ENCODE measurements at places on chromosomes 12 and 14.

GRCh38 chr14:54200726-54201125, 196.1 kb upstream of the CDKN3 start:
- DNase-seq, result no peak

DNA sequence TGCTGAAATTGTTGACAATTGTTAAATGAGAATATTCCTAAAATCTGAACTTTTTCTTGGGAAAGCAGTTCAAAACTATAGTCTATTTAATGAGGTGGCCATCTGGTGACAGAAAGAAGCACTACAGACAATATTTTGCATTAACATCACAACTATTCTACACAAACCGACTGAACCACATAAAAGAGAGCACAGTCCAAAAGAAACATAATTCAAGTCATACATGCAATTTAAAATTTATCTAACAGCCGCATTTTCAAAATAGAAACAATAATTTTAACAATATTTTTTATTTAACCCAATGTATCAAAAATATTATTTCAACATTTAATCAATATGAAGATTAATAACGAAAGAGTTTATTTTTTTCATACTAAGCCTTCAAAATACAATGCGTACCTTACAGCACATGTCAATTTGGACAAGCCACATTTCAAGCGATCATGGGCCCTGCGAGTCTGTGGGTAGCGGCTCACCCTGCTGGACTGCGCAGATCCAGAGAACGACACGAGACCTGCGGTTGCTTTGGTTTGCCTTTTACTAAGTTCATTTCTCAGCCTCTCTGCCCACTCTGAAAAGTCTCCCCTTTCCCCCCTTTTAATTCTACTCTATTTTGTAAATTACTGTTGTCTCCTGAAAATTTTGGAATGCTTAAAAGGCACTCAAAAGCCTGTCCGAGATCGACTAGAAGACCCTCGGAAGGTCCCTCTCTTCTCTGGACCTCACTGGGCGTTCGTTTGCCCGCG, 947 bp upstream of the LRRC9 start:
- no peak for DNase-seq

GRCh38 chr14:20690848-20691640, 2.5 kb downstream of the ANG start:
- peak; percentile 35 for DNase-seq

DNA sequence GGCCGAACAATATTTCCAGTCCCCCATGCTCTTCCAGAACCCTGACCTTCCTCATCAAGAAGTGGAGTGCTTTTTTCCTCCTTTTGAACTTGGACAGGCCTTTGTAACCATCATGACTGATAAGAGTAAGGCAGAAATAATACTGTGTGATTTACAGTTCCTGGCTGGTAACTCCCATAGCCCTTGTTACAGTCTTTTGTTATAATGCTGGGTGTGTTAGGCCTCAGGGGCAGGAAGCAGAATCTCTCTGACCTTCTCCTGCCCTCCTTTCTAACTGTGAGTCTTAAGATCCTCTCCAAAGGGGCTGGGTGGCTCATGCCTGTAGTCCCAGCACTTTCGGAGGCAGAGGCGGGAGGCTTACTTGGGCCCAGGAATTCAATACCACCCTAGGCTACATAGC, 59.5 kb downstream of the BCAT1 start:
- no peak for DNase-seq

GRCh38 chr14:106442857-106443256, 916.5 kb downstream of the TMEM121 start:
- DNase-seq, result peak; percentile 52

GRCh38 chr12:132194556-132194955, 50.3 kb downstream of the NOC4L start:
- no peak for DNase-seq

- no peak for DNase-seq
Measured at GRCh38 chr14:100307766-100308426, 1.7 kb upstream of the SLC25A29 start.

DNA sequence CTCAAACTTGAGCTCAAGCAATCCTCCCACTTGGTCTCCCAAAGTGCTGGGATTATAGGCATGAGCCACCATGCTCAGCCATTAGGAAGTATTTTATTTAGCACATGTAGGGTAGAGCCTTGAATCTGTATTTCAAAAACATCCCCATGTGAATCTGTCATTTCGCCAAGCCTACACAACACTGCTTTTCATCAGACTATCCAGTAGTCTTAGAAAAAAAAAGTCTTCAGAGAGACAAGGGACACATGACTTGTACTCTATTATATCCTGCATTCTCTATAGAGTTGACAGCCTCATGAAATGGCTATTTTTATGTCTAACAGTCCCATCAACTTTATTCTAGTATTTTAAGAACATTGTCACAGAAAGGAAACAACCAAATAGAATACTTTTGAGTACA, 35.4 kb downstream of the TM7SF3 start:
- no peak for DNase-seq

GRCh38 chr12:105765053-105766014, 373.4 kb downstream of the NUAK1 start:
- DNase-seq, result no peak
